Amniotic stem cell (primary cell): ENCODE measurements at places on chromosomes 12 and 14.

DNA sequence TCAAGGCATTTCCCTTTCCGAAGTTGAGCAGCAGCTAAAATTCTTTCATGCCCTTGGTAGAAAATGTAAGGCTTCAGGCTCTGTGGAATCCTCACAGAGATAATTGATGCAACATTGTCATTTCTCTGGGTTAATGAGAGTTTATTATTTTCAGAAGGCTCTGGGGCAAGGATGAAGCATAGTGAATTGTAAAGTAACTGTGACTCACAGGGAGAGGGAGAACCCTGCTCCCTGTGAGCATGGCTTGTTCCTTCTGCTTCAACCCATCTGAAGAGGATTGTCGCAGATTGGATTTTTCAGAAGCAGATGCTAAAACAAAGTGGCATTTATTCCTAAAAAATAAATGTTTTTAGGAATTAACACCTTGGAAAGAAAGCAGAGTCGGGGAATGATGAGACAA is 41.2 kb downstream of the APOBEC1 start:
- no peak for DNase-seq

DNA sequence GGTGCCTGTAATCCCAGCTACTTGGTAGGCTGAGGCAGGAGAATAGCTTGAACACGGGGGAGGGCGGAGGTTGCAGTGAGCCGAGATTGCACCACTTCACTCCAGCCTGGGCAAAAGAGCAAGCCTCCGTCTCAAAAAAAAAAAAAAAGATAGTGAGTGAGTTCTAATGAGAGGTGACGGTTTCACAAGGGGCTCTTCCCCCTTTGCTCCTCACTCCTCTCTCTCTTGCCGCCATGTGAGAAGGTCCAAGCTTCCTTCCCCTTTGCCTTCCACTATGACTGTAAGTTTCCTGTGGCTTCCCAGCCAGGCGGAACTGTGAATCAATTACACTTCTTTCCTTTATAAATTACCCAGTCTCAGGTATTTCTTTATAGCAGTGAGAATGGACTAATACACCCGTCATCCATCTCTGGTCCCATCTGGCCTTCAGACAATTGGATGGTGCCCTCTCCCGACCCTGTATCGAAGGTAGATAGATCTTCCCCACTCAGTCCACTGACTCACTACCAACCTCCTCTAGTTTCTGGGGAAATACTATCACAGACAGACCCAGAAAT is 27.0 kb upstream of the RCOR1 start:
- DNase-seq = no peak

DNA sequence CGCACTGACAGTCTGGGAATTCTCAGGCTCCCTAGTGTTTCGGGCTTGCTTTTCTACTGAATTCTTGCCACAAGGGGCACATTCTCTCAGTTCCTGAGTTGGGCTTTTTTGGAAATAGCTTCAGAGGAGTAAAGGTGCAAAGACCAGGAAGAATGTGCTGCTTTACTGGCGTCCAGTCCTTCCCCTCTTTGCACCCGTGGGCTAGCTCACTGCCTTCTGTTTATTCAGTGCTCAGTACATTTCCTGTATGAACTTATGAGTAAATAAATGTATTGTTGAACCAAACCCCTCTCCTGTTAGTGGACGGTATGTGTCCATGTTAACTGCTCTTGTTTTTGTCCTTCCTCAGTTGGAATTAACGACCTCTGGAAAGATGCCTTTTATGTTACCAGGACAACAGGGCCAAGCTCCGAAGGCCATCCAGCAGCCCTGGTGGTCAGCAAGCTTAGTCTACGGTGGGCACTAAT is 24.0 kb downstream of the GSG1 start:
- DNase-seq = no peak

GRCh38 chr12:23169696-23170013 is 544.7 kb downstream of the ETNK1 start:
- DNase-seq = no peak

DNA sequence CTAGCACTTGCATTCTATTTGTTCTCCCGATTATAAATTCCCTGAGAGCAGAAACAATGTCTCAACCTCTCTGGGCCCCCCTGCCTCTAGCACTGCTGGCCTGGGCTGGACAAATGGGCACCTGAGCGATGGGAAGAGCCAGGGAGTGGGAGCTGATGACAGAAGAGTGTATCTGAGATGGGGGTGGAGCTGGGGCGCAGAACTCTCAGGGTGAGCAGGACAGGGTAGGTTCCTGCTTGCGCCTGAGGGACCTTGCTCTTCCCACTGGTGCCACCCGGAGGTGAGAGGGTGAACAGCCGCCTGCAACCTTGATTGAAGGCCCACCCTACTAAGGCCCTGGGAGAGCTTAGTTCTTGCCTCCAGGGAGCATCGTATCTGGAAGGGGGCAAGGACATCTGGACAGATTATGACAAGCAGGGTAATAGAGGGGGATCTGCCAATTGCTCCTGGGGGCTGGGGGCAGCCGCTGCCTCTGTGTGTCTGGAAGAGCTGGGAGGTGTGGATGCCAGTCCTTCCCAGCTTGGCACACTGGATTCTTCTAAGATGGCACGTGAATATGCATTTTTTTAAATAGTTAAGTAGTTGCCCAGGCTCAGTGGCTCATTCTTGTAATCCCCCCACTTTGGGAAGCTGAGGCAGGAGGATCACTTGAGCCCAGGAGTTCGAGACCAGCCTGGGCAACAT is 43.0 kb upstream of the TSPAN9 start:
- DNase-seq = peak; percentile 12

DNA sequence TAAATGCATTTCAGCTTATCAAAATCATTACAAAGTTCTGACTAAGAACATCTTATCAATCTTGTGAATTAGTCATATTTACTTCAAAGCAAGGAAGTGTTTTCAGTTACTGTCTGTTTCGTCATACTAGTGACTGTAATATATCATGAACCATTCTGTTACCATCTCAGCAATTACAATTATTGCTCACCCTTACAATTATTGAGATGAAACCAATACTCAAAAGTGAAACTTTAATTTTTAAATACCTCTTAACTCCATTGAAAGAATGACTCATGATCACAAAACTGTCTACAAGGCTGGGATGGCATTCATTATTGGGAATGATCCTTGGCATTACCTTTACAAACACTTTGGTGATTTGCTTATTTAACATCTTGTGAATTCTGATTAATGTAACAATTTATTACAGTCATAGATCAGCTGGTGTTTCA is 90.3 kb downstream of the RPS6KA5 start:
- no peak for DNase-seq

DNA sequence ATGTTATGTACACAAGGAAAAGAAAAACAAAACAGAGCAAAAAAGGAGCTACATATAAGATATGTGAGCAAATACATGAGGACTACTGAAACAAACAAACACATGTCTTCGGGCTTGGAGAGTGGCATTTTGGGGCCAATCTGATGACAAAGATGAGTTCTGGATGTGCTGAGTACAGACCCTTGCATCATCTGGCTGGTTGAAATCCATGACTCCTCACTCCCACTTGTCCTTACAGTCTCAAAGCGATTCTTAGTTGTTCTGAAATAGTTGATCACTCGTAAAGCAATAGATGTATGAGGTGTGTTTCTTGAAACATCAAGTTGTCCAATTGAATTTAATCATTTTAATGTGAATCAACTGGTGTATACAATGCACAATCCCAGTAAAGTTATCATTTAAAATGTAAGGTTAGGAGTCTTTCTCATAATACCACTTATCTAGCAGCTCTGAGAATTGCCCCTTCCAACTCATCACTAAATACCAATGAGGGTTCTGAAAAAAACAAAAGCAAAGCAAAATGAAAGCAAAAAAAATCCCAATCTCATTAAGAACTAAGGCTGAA is 136.9 kb downstream of the ITPR2 start:
- no peak for DNase-seq

- DNase-seq = no peak
Observed at GRCh38 chr12:127013197-127013596, 1253.8 kb upstream of the TMEM132C start.

DNA sequence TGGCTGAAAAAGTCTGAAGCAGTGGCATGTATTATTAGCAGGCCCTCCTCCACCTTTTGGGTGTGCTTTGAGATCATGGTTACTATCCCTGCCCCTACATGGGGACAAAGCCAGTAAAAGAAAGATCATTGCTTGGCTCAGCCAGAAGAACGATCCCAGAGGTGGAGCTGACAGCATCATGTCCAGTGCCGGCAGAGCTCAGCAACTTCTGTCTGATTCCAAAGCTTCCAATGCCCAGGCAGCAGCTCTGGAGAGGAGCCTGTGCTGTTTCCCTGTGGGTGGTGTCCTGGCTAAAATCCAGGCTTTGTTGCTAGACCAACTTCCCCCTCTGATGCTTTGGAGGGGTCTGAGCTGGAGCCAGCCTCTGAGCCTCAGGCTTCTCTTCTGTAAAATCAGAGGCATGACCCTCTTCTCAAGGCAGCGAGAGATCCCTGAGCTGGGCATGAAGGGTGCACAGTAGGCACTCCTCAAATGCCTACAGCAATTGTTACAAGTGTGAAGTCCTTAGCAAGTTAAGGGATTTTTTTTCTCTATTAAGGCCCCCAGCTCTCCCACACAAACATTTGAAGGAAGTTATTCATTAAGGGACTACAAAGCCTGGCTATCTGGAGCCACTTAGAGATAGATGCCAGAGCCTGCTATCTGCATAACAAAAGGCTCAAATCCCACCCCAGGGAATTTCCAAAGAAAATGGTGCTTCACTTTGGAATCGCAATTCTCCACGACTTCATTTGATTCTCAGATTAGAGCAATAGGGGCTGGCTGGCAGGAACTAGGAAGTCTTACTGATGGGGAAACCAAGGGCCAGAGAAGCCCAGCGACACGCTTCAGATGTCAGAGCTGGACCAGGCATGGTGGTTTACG is 10.9 kb upstream of the GSC start:
- DNase-seq = no peak

- DNase-seq = no peak
Observed at GRCh38 chr14:101497684-101498525, 63.4 kb upstream of the DIO3 start.

GRCh38 chr14:85222341-85222740 is 307.6 kb upstream of the FLRT2 start:
- no peak for DNase-seq

GRCh38 chr14:54354096-54354495 is 42.7 kb upstream of the CDKN3 start:
- no peak for DNase-seq

- no peak for DNase-seq
Observed at GRCh38 chr14:100339766-100340422, 16.8 kb downstream of the SLC25A47 start.

DNA sequence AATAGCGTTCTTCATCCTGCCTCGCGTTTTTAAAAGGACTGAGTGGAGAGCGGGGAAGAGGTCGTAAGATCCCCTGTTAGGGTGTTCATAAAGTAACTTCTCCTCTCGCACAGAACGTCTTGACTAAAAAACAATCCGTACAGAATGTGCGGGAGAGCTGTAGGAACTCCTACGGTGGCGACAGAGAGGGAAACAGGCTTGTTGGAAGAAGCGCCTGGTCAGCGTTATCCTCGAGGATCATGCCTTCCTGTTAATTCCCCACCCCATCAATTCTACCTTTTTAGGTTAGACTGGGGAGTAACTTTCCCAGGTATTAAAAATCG is 399 bp upstream of the WASHC4 start:
- no peak for DNase-seq

- DNase-seq = no peak
Observed at GRCh38 chr12:56206452-56207166, 15.1 kb downstream of the RNF41 start.

GRCh38 chr14:28772613-28773012 is 6.0 kb downstream of the FOXG1 start:
- DNase-seq = no peak

GRCh38 chr12:53591301-53592206 is 34.6 kb downstream of the ATF7 start:
- DNase-seq = no peak

DNA sequence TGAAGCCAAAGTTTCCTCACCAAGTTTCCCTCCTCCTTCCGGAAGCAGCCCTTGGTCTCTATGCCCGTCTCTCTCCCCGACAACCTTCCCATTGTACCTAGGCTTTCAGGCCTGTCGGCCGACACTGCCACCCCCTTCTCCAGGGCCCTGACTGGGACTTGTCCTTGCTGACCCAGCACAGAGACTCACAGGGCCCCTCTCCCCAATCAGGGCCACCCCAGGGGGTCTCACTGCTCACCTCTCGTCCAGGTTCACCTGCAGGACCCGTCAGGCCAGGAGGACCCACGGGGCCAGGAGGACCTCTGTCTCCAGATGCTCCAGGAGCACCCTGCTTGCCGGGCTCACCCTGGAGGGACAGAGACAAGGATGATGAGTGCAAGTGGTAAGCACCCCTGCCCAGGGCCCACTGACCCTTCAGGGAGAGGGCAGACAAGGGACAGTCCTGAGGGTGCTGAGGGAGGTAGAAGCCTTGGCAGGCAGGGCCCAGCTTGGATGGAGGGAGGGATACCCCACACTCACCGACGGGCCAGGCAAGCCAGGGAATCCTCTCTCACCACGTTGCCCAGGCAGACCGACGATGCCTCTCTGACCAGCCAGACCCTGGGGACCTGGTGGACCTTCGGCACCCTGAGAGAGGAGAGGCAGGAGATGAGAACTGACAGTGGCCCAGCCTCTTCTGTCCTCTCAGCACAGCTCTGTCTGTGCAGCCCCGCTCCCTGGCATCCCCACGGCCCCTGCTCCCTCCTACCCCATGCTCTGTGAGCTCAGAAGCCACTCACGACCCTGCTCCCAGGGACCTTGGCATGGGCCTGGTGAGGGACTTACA is 14.6 kb downstream of the TMEM106C start:
- no peak for DNase-seq

- no peak for DNase-seq
Observed at GRCh38 chr12:68190301-68190700, 30.8 kb upstream of the IFNG start.

GRCh38 chr12:27300226-27300625 is 32.4 kb upstream of the BMAL2 start:
- no peak for DNase-seq

GRCh38 chr14:33452995-33453394 is 497.9 kb downstream of the EGLN3 start:
- no peak for DNase-seq

GRCh38 chr14:100696590-100696989 is 30.1 kb upstream of the DLK1 start:
- no peak for DNase-seq

- no peak for DNase-seq
Observed at GRCh38 chr12:51972849-51973273, 21.4 kb downstream of the ACVR1B start.

DNA sequence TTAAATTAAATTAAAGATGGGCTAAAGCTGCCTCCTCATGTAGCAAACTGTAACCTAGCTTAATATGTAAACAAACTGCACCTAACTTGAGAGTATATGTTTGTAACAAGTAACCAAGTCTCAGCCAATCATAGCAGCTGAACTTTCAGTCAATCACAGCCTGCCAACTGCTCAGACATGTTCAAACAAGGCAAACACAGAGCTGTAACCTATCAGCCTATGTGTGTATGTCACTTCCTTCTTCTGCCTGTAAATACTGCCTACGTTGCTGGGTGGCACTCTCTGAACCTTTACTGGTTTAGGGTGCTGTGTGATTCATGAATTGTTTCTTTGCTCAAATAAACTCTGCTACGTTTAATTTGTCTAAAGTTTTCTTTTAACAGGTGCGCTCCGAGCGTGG is 2.9 kb downstream of the SERPINA6 start:
- no peak for DNase-seq

DNA sequence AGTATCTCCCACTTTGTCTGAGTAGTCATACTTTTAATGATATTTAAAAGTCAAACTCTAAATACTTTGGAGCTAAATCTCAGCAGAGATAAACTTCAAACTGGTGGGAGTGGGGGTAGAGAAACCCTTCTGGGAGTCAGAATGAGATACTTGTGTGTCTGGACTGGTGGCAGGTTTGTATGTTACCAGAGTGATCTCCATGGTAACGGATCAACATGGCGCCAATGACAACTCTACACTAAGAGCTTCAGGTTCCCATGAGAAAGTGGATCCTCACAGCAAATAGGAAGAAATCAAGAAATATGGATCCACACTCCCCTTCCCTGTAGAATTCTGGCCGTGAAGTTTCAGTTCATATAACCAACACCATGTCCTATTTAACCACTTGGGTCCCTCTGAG is 121.9 kb downstream of the ETV6 start:
- DNase-seq = no peak
